HFFc6 (cell line): ENCODE measurements at places on chromosomes 3 and 15. TPM values are rescaled to one million over a fixed set of nuclear protein-coding genes. Genes with fewer than 3 reads are reported as not detected.
A peak's percentile ranks its signal among the peaks of the same experiment; 100 is the strongest.

DNA sequence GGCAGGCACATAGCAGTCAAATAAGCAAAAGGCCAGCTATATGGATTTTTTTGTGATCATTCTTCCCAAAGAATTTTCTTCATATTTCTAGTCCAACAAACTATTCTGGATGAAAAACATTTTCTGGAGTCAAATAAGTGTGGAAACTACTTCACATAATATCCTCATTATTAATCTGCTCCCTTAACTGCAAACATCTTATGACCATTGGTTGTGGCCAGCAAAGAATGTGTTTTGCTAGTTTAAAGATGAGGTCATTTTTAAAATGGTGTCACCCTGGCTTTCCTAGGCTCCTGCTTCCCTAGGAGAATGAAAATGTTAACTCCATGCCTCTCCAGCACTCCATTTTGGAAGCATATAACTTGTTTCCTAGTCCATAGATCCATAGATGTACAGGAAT is 118.8 kb downstream of the SST start:
- H3K4me3 ChIP-seq, result no peak overlapping the region
- peaks cover 34% of the 10 kb centered on the region for H3K4me1 ChIP-seq
- H3K27ac ChIP-seq, result peak overlapping the region; percentile 70

DNA sequence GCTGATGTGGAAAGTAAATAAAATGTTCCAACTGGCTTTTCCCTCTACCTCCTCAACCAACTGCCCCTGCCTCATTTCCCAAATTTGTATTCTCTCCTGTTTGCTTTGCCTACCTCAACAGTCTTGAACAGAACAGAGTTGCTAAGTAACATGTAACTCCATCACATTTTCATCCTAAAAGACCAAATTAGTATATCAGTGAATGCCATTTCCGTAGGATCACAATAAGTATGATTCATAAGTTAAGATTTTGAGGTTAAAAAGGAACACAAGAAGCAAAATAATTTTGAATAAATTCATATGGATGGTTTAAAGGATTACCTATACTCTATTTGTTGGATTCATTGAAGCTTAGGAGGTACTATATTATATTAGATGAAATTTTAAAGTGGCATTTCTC is 154.9 kb downstream of the ECT2 start:
- H3K4me1 ChIP-seq, result no peaks in the 10 kb centered on the region
- H3K4me3 ChIP-seq, result no peak overlapping the region
- no peaks in the 10 kb centered on the region for H3K36me3 ChIP-seq
- no peak overlapping the region for H3K27ac ChIP-seq
- H3K27me3 ChIP-seq, result peaks cover 5% of the 10 kb centered on the region

ACP3 gene
- not detected in 3 replicates for total RNA-seq

DNA sequence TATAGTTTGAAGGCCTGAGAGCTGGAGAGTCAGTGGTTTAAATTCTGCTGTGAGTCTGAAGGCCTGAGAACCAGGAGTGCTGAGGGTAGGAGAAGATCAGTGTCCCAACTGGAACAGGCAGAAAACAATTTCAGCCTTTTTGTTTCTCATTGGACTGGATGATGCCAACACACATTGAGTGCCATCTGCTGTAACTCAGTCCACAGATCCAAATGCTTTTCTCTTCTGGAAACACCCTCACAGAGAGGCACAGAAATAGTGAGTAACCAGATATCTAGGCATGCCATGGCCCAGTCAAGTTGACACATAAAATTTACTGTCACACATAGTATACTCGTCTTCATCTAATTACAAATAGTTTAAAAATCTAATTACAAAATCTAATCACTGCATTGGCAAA is 100.8 kb downstream of the NEO1 start:
- no peak overlapping the region for H3K4me3 ChIP-seq
- H3K36me3 ChIP-seq, result peaks cover 14% of the 10 kb centered on the region; the same call in 1 of the 2 replicates
- no peak overlapping the region for H3K27ac ChIP-seq
- no peaks in the 10 kb centered on the region for H3K4me1 ChIP-seq
- no peak for DNase-seq
- H3K27me3 ChIP-seq, result no peaks in the 10 kb centered on the region; the same call in none of the 2 replicates

ZIC4 gene
- total RNA-seq, result 0.23 to 0.84 TPM (median 0.47 TPM) in 3 replicates

- H3K27me3 ChIP-seq, result no peaks in the 10 kb centered on the region; the same call in 1 of the 2 replicates
- peaks cover 15% of the 10 kb centered on the region for H3K36me3 ChIP-seq
- no peak for DNase-seq
- no peak overlapping the region for H3K27ac ChIP-seq
Measured at GRCh38 chr3:111725706-111726105, 130.6 kb upstream of the ZBED2 start.

GRCh38 chr3:126891791-126892190 is 91.1 kb upstream of the PLXNA1 start:
- peaks cover 24% of the 10 kb centered on the region for H3K4me1 ChIP-seq
- H3K4me3 ChIP-seq, result no peak overlapping the region
- DNase-seq, result no peak
- H3K27ac ChIP-seq, result no peak overlapping the region

GRCh38 chr3:48429317-48429959 is 448 bp downstream of the PLXNB1 start:
- H3K4me3 ChIP-seq, result peak overlapping the region; percentile 80
- H3K4me1 ChIP-seq, result peaks cover 61% of the 10 kb centered on the region
- H3K36me3 ChIP-seq, result peaks cover 6% of the 10 kb centered on the region
- no peaks in the 10 kb centered on the region for H3K27me3 ChIP-seq

GRCh38 chr3:23051240-23052140 is 151.6 kb upstream of the UBE2E2 start:
- peaks cover 13% of the 10 kb centered on the region for H3K27me3 ChIP-seq
- peaks cover 13% of the 10 kb centered on the region for H3K4me1 ChIP-seq
- H3K27ac ChIP-seq, result no peak overlapping the region
- H3K4me3 ChIP-seq, result no peak overlapping the region
- no peak for DNase-seq
- H3K36me3 ChIP-seq, result peaks cover 5% of the 10 kb centered on the region; the same call in 1 of the 2 replicates

DNA sequence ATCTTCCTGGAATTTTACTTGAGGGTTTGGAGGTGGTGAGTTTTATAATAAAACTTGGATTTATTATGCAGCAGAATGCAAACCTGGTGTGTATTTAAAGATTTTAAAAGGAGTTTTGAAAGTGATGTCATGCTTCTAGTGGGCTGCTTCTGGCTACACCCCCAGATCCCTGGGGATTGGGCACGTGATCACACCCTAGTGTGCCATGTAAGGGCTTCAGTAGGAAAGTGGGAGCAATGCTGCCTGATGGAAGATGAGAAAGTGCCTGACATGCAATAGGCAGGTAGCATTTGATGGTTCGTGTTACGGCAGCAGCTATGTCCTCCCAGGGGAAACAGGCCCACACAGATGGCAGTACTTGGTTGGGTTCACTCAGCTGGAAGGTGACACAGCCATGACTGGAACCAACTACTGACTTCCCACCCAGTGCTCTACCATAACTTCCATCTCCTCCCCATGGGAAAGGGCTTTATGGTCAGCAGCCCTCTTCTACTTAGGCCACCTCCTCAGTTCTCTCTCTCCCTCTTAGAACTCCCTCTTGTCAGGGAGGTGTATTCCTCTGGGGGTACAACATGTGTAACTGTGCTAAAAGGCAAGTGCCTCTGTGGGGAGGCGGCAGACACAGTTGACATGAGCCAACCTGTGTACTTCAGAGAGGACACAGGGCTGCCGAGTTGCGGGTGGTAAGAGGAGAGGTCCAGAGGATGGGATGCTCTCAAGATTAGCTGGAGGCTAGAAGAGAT is 5.6 kb downstream of the ITPKA start:
- DNase-seq, result no peak
- no peaks in the 10 kb centered on the region for H3K4me1 ChIP-seq
- H3K36me3 ChIP-seq, result no peaks in the 10 kb centered on the region
- no peak overlapping the region for H3K27ac ChIP-seq
- H3K4me3 ChIP-seq, result no peak overlapping the region

FBXO40 gene
- not detected in 3 replicates for total RNA-seq

DNA sequence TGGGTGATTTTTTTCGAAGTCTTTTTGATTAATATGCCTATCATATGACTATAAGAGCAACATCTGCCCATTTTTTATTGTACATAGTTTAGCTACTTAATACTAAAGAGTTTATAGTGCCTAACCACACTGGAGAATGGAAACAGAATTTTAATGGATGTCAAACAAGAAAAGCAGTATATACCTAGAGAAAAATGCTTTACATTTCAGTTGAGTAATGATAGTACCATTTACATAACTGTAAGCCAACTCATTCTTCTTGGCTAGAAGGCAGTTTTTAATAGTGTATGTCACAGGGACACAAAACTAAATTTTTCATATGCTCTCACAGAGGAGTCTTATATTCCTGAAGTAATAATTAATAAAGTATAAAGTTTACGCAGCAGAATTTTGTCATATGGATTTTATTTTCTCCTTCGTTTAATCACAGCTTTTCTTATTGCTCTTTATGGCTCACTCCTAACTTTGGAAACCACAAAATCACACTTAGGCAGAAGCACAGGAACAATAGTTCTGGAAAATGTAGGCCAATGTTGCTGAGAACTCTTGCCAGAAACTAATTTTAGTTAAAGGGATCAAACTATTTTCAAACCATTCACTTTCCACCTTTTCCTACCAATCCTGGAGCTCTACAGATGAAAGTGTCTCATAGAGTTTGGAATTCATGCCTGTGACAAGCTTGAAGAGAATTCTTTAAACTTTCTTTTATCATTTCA is 243.6 kb downstream of the ZIC1 start:
- no peak for DNase-seq
- no peaks in the 10 kb centered on the region for H3K36me3 ChIP-seq
- peaks cover 1% of the 10 kb centered on the region for H3K27me3 ChIP-seq
- peaks cover 47% of the 10 kb centered on the region for H3K4me1 ChIP-seq
- H3K27ac ChIP-seq, result peak overlapping the region; percentile 59; the same call in 1 of the 2 replicates

PROS1 gene
- total RNA-seq, result 1.0 to 1.7 TPM (median 1.4 TPM) in 3 replicates

SLCO2A1 gene
- total RNA-seq, result 0.13 to 0.29 TPM in 2 of 3 replicates, not detected in the other

DNA sequence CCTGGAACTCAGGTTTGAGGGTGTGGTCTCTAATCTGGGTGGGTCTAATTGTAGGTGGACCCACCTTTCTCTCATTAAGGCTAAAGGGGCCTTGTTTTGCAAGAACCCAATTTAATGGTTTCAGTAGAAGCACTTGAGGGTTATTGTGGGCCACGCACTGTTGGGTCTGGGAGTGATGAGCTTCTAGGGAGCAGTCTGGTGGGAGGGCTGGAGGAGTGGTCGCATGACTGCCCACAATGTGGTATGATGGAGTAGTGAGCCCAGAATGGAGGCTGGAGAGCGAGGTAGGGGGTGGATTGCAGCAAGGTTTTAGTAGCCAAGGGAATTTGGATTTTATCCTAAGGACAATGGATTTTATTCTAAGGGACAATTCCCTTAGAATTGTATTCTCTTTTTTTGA is 2.7 kb downstream of the TATDN2 start:
- H3K4me3 ChIP-seq, result peak overlapping the region; percentile 98
- H3K27me3 ChIP-seq, result peaks cover 5% of the 10 kb centered on the region
- H3K36me3 ChIP-seq, result peaks cover 46% of the 10 kb centered on the region
- H3K4me1 ChIP-seq, result peaks cover 29% of the 10 kb centered on the region
- no peak overlapping the region for H3K27ac ChIP-seq
- no peak for DNase-seq

- no peak overlapping the region for H3K4me3 ChIP-seq
- peaks cover 6% of the 10 kb centered on the region; the same call in 1 of the 2 replicates for H3K27me3 ChIP-seq
- H3K27ac ChIP-seq, result no peak overlapping the region
Measured at GRCh38 chr3:122103821-122104514, 48.8 kb downstream of the CD86 start.

SKIL gene
- 49.6 to 72.6 TPM (median 64.1 TPM) in 3 replicates for total RNA-seq

- no peak overlapping the region for H3K4me3 ChIP-seq
- DNase-seq, result peak; percentile 8
- no peak overlapping the region for H3K27ac ChIP-seq
- peaks cover 4% of the 10 kb centered on the region; the same call in 1 of the 2 replicates for H3K27me3 ChIP-seq
- H3K36me3 ChIP-seq, result no peaks in the 10 kb centered on the region
Measured at GRCh38 chr15:95946241-95946640, 384.3 kb upstream of the NR2F2 start.

SENP8 gene
- 3.0 to 3.9 TPM (median 3.5 TPM) in 3 replicates for total RNA-seq

GRCh38 chr3:39013289-39013688 is 38.5 kb downstream of the SCN11A start:
- no peaks in the 10 kb centered on the region; the same call in 1 of the 2 replicates for H3K4me1 ChIP-seq
- no peaks in the 10 kb centered on the region for H3K36me3 ChIP-seq
- H3K27ac ChIP-seq, result no peak overlapping the region
- peaks cover 15% of the 10 kb centered on the region for H3K27me3 ChIP-seq
- no peak for DNase-seq

- H3K27ac ChIP-seq, result no peak within 1 kb of the TSS
- H3K36me3 ChIP-seq, result peaks cover 6% of the 10 kb centered on the region
- H3K4me1 ChIP-seq, result peaks cover 9% of the 10 kb centered on the region
- peaks cover 12% of the 10 kb centered on the region for H3K27me3 ChIP-seq
- H3K4me3 ChIP-seq, result no peak within 1 kb of the TSS
Measured at GRCh38 chr15:42156243-42156922, at the start of gene PLA2G4F. Gene PLA2G4F, minus strand, starts transcription at chr15:42156636. Its CDS starts 87 bp downstream, at chr15:42156549.

GRCh38 chr15:29612701-29613100 is 209.6 kb downstream of the TJP1 start:
- peaks cover 56% of the 10 kb centered on the region for H3K4me1 ChIP-seq
- peak overlapping the region; percentile 63 for H3K4me3 ChIP-seq
- H3K36me3 ChIP-seq, result no peaks in the 10 kb centered on the region
- H3K27me3 ChIP-seq, result no peaks in the 10 kb centered on the region

DNA sequence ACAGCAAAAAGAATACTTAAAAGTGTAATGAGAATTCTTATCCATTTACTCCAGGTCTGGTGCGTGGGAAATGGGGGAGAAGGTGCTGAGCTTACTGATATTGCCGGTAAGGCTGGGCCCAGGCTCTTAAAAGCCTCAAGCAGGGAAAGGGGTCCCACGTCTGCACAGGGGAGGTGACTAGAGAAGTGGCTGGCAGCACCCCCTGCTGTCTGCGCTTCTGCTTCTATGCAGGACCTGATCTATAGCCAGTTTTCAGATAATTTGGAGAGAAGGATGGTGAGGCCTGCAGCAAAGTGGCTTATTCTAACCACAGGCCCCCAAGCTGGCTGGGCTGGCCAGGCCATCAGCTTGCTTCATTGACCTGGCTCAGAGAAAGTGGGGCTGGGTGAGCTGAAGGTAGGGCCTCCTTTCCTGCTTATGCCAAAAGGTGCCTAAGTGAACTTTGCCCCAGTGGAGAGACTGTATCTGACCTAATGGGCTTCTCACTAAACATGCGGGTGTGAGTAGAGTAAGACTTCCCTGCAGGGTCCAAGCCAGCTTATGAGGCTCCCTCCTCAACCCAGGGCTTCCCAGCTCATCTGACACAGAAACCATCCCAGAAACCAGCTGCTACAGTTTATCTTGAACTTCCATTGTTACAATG is 30.9 kb upstream of the ATP1B3 start:
- no peak overlapping the region for H3K4me3 ChIP-seq
- peaks cover 8% of the 10 kb centered on the region for H3K27me3 ChIP-seq
- peaks cover 11% of the 10 kb centered on the region for H3K4me1 ChIP-seq
- no peaks in the 10 kb centered on the region for H3K36me3 ChIP-seq
- H3K27ac ChIP-seq, result no peak overlapping the region

C3orf38 gene
- 23.6 to 27.1 TPM (median 26.3 TPM) in 3 replicates for total RNA-seq

DNA sequence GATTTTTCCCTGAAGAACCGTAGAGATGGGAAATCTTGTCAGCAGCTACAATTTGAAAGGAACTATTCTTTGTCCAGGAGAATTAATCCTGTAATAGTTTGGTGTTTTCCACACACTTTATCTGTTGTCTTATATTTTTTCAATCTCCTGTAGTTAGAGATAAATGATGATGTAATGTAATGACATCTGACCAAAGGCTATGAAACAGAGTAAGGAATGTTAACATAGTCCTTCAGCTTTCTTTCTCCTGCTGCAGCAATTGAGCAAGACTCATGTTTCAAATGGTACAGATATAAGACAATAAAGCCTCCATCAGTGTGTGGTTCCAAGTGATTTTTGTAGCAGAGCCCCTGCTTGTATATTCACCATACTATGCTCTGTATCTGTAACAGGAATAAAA is 1028.4 kb downstream of the SI start:
- no peak for DNase-seq
- H3K36me3 ChIP-seq, result no peaks in the 10 kb centered on the region
- H3K4me1 ChIP-seq, result no peaks in the 10 kb centered on the region
- no peak overlapping the region for H3K27ac ChIP-seq
- H3K27me3 ChIP-seq, result no peaks in the 10 kb centered on the region
